ENCODE measurements at places on chromosomes 2 and 18. TPM values are rescaled to one million over a fixed set of nuclear protein-coding genes. Genes with fewer than 3 reads are reported as not detected.

GRCh38 chr2:19216676-19217602 is 141.5 kb downstream of the OSR1 start:
- H3K4me1 ChIP-seq: peaks cover 14% of the 10 kb centered on the region
- H3K36me3 ChIP-seq: no peaks in the 10 kb centered on the region
- H3K27me3 ChIP-seq: no peaks in the 10 kb centered on the region
- H3K4me3 ChIP-seq: no peak overlapping the region

- H3K36me3 ChIP-seq: no peaks in the 10 kb centered on the region
- H3K4me1 ChIP-seq: no peaks in the 10 kb centered on the region
- no peak for DNase-seq
- H3K27ac ChIP-seq: no peak overlapping the region
Observed at GRCh38 chr18:55968550-55968949, 380.6 kb upstream of the TCF4 start.

DNA sequence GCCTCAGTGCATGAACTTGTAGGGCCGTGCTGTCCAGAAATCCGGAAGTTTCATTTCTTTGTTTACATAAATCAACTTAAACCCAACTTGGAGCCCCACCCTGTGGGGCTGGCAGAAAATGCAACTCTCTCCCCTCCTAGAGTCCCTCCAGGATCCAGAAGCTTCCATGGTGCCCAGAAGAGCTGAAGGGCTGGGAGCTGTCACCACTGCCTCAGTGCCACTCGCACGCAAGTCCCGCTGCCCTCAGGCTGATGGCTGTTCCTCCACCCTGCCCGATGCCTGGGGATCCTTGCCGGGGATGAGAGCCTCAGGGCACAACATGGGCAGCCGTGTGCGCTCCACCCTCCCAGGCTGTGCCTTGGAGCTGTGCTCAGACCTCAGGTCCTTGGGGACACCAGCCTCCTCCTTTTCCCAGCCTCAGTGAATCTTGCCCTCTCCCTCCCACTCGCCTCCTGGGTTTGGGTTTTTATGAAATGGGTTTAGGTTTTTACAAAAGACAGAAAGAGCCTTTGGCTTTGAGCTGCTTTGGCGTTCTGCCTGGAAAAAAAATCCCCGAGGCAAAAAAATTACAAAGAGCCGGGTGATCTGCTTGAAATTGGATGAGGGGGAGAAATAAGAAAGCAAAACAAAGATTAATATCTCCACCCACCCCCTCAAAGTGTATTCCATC is 155.2 kb downstream of the TWIST2 start:
- peaks cover 98% of the 10 kb centered on the region for H3K27me3 ChIP-seq
- H3K4me3 ChIP-seq: no peak overlapping the region
- no peaks in the 10 kb centered on the region for H3K36me3 ChIP-seq

GRCh38 chr2:237556773-237557632 is 9.4 kb upstream of the PRLH start:
- H3K27me3 ChIP-seq: no peaks in the 10 kb centered on the region
- H3K36me3 ChIP-seq: peaks cover 42% of the 10 kb centered on the region
- no peak overlapping the region for H3K27ac ChIP-seq
- H3K4me1 ChIP-seq: no peaks in the 10 kb centered on the region

- no peaks in the 10 kb centered on the region for H3K36me3 ChIP-seq
- H3K27me3 ChIP-seq: peaks cover 4% of the 10 kb centered on the region
- H3K4me3 ChIP-seq: no peak overlapping the region
- no peak overlapping the region for H3K27ac ChIP-seq
- no peaks in the 10 kb centered on the region for H3K4me1 ChIP-seq
Observed at GRCh38 chr2:115491186-115491793, 1048.8 kb downstream of the DPP10 start.

Gene NT5DC4
- 6.1 TPM for total RNA-seq

DNA sequence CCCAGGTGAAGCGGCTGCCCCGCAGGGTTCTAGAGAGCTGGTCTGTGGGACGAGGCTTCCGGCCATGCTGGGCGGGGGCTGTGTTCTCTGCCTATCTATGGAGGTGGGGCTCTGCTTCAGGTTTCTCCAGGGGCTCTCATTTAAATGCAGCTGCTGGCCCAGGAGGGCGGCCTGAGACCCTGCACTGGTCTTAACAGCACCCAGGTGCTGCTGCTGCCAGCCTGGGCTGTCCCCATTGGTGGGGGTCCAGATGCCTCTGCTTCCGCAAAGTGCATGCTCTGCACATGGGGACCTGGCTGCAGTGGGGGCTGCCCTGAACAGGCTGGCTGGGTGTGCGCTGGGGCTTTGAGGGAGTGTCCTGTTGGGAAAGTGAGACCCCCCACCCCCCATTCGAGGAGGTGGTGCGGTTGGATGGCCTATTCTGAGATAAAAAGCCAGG is 29.7 kb upstream of the ALLC start:
- no peaks in the 10 kb centered on the region for H3K36me3 ChIP-seq
- no peaks in the 10 kb centered on the region for H3K27me3 ChIP-seq
- no peak for DNase-seq
- no peaks in the 10 kb centered on the region for H3K4me1 ChIP-seq
- no peak overlapping the region for H3K4me3 ChIP-seq

DNA sequence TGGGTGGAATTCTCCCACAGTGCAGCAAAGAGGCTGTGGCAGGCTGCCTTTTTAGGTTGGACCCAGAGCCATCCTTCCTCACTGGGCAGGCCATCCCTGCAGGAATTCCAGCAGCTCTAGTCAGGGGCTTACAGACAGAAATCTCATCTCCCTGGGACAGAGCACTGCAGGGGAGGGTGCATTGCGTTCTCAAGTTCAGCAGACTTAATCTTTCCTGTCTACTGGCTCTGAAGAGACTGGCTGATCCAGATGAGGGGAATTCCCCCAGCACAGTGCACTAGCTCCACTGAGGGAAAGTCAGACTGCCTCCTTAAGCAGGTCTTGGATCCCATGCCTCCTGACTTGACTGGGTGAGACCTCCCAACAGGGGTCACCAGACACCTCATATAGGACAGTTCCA is 899.7 kb upstream of the VRK2 start:
- H3K27ac ChIP-seq: no peak overlapping the region
- H3K4me1 ChIP-seq: no peaks in the 10 kb centered on the region
- H3K27me3 ChIP-seq: no peaks in the 10 kb centered on the region
- DNase-seq: no peak

Gene RTP5
- not detected for total RNA-seq

DNA sequence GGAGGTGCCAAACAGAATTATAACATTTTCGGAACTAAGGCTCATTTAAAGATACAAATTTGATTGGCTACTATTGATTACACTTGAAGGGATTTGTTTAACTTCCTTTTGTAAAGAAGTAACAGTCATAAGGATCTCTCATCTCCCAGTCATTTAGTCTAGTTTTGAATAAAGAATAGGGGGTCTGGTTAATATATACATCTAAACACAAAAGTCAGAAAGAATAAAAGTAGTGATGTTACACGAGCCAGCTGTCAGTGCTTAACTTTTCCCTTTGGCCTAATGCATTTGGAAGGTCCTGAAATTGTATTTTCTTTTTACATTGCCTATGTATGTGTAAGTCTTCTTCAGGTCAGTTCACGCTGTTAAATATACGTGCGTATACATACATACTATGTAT is 8.1 kb downstream of the SEPTIN2 start:
- 0 out of 2 replicates have a peak, but pooled peaks cover 12% of the 10 kb centered on the region for H3K4me1 ChIP-seq
- peaks cover 49% of the 10 kb centered on the region for H3K36me3 ChIP-seq
- no peak for DNase-seq
- no peak overlapping the region for H3K4me3 ChIP-seq

DNA sequence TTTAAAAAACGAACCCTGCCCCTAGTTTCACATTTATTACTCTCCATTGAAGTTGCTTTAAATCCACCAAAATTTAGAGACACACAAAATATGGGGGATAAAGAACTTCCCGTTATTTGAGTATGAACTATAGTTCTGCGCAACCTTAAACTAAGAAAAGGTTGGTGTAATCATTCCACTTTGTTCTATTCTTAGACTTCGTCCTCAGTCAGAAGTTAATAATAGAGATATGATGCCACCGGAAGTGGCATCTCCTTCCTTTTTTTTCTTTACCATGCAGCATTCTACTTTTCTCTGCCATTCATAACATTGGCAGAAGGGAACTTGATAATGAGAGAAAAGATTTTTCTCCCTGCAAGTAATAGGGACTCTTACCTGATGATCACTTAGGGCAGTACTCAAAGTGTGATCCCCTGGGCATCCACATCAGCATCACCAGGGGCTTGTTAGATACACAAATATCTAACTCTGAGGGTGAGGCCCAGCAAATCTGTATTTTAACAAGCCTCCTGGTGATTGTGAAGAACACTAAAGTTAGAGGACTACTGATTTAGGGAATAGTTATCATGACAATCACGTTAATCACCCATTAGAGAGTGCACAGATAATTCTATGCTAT is 147.7 kb upstream of the DTNA start:
- H3K27me3 ChIP-seq: no peaks in the 10 kb centered on the region
- DNase-seq: no peak
- H3K4me3 ChIP-seq: no peak overlapping the region
- no peak overlapping the region for H3K27ac ChIP-seq

Gene DLGAP1
- total RNA-seq: not detected

Gene ASTL
- not detected for total RNA-seq

Gene GCG
- total RNA-seq: not detected
